ENCODE measurements at places on chromosomes 6 and 20.

DNA sequence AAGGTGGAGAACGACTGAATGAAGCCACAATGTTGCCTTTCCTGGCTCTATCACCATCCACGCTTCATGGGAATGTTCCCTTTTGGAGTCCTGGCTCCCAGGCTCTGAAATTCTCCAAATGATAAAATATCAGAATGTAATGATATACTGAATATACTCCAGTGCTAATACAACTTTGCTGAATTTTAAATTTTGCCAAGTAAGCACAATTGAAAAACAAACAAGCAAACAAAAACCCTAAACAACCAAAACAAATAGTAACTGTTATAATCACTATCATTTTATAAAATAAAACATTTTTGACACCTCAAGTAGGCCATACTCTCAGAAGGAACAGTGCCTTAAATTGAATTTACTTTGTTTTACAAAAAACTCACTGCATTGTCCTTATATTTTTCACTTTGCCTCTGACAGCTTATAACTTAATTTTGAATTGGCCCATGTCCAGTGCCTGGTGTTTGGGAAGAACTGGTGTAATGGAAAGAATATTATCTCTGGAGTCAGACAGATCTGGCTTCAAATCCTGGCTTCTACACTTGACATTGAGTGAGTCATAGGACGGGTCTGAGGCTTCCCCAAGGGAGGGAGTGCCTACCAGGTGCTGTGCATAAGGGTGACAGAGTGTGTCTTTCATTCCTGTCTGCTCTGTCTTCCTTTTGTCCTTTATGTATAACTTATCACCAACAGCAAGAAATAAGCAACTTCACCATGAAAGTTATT lies 698.3 kb downstream of the EPM2A start:
- no peak for DNase-seq

DNA sequence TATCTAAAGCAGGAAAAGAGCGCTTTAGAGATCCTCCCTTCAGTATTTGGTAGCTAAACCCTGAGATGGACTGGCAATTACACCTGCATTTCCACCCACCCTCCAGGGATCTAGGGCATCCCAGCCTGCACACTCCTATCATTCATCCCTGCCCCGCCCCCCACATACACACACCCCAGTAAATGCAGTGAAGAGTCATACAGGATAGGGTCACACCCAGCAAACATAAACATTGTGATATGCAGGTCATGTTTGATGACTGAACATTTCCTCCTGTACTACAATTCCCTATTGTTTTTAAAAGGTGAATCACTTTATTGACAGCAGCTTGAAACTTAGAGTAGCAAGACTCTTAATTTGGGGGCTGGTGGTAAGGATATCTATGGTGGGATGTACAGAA lies 112.9 kb downstream of the FOXO3 start:
- DNase-seq = no peak

DNA sequence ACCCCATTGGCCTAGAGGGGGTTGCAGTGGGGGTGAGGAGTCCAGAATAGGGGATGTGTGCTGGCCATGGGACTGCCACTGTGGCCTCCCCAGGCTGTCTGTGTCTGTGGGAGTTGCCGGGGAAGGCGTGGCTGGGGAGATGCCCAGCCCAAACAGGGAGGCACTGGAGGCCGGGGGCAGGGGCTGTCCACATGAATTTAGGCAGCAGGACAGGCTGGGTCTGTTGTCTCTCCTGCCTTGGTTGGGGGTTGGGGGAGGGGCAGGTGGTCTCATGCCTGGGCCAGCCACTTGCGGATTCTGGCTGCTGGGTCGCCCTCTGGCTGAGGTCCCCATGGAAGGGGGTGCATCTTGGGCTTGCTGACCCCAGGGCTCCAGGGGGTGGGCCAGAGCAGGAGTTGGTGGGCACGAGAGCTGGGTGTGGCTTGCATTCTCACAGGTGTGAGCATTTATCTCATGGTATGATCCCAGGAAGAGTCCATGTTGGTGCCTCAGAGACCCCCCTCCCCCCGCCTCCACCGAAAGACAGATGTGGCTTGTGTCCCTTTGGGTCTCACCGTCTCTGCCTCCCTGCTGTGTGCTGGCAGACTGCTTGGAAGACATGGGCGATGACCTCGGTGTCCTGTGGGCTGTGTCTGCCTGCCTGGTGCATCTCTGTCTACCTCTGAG lies 4.0 kb downstream of the SOX18 start:
- no peak for DNase-seq

GRCh38 chr6:113591896-113592827 lies 265.0 kb upstream of the MARCKS start:
- no peak for DNase-seq

Data from stimulated activated naive CD8-positive, alpha-beta T cell treated with anti-CD3 and anti-CD28 coated beads, Interleukin-15, Interleukin-2, amounts not matched to agents 100 U/mL and 50 U/mL, for 24 hours (primary cell).